ENCODE measurements at places on chromosomes 12 and 14.

GRCh38 chr12:22731236-22731635 is 106.3 kb downstream of the ETNK1 start:
- no peak for DNase-seq

- peak; percentile 49 for DNase-seq
These were observed 853 bp downstream of the USP5 start for GRCh38 chr12:6852651-6853354.

GRCh38 chr12:117212563-117213190 is 22.4 kb upstream of the FBXO21 start:
- DNase-seq: peak; percentile 30

- no peak for DNase-seq
These were observed 235.5 kb upstream of the NOS1 start for GRCh38 chr12:117596968-117597367.
